RWPE1 (cell line): ENCODE measurements at places on chromosomes 13 and 19.

- DNase-seq: no peak
These were observed 14.0 kb downstream of the ZNF114 start for GRCh38 chr19:48283908-48284307.

DNA sequence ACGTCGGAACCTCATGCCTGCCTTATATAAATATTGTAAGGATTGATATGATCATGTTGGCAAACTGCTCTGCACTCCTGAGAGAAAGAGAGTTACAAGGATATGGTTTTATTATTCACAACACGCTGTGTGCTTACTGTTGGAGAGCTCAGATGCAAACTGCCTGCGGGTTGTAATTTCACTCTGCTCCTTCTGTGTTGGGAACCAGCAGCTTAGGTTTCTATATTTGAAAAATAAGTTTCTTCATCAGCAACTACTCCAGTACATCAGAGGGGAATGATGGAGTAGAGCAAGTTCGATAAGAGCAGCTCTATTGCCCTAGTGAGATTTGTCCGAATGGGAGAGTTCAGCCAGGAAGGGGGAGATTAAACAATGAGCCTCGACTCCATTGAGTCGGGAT lies 106.9 kb upstream of the UBL3 start:
- DNase-seq: no peak

- DNase-seq: peak; percentile 8
These were observed 9.4 kb downstream of the SCGB2B2 start for GRCh38 chr19:34667349-34668076.

- no peak for DNase-seq
These were observed 419.8 kb downstream of the SLITRK6 start for GRCh38 chr13:85379433-85379832.

DNA sequence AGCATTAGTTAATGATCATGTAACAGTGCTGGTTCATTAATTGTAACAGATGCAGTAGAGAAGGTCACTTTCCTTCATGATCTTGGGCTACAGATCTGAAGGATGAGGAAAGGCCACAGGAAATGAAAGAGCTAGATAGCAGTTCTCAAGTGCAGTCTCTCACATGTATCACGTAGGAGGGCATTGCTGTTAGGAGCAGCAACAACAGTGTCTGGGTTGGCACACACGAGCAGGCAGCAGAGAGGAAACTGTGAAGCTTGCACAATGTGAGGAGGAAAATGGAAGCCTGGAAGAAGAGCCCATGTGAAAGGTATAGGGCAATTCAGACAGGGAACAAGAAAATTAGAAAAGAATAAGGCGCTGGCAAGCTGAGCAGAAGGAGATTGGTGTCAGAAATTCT lies 1741.5 kb downstream of the PCDH9 start:
- DNase-seq: no peak

DNA sequence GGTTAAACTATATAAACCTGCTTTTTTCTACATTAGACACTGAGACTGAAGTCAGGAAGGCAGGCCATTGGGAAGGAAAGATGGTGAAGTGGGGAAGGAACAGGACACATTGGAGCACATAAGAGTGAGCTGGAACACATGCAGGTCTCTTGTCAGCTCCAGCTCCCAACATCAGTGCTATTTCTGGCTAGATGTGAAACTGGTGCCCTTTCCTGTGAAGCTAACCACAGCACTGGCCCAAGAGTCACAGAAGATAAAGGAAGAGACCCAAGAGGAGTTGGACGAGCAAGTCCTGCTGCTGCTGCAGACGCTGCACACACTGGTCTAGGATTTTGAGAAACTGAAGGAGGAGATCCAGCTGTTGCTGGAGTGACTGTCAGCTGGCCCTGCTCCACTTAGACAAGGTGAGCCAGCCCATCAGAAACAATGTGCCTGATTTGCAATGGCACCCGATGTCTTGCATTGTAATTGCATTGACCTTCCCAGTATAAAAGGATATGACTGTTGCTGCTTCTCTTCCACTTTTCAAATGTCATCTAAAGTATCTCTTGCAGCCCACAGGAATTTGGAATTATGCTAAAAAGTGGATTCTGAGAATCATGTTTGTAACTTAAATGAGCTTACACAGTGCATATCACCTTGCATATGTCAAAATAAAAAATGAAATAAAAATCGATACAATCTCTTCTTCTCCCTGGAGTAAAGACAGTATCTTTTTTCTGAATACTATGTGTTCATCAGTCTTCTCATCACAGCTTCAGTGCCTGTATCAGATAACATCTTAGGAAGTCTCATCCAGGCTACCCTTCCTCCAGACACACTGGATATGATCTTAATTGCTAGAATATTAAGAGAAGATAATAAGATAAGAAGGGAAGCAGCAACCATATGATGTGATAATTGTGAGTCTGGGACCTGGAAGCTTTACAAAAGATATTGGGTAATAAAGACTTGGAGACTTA lies 230.7 kb upstream of the SPRY2 start:
- DNase-seq: no peak

DNA sequence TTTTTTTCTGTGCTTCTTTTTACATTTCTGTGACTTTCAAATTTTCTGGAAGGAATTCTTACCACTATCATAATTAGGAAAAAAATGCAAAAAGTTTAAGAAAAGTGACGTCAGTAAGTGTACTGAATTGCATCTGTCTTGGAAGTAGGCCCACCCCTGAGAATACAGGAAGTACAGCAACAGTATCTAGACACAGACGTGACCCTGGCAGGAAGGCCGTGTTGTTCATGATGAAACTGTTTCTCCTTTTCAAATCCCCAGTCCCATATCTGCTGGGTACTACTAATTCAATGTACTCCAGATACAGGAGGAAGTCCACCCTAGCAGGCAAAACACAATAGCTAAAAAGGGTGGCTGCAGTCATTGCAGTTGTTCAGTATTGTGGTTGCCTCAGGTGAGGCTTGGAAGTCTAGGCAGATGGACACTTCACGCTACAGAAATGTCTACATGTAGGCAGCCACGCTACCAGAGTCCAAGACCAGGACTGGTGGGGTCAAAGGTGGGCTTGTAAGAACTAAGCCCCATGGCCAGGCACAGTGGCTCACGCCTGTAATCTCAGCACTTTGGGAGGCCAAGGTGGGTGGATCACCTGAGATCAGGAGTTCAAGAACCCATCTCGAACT lies 49.6 kb upstream of the MED4 start:
- no peak for DNase-seq

GRCh38 chr13:77384999-77385398 lies 58.1 kb upstream of the MYCBP2 start:
- DNase-seq: no peak

GRCh38 chr13:35496006-35496405 lies 19.5 kb upstream of the MAB21L1 start:
- DNase-seq: no peak
